ENCODE measurements at places on chromosomes 12 and 14.

GRCh38 chr12:88944397-88944796 lies 364.1 kb upstream of the KITLG start:
- no peak for DNase-seq

DNA sequence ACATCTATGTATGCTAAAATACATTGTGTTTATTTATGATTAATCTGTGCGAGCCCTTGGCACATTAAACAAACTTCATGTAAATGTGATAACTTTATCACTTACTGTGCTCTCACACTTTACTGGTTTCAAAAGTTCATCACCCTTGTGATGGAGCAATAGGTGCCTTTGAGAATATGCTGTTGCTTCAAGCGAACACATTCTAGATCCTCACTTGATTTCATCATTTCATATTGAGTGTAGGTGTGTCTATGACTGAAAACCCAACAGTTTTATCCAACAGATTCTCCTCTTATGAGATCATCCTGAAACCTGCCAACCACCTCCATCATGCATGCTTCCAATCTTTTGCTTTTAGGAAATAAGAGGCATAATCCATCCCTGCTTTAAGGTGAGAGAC lies 854.4 kb downstream of the TMEM121 start:
- DNase-seq: no peak

DNA sequence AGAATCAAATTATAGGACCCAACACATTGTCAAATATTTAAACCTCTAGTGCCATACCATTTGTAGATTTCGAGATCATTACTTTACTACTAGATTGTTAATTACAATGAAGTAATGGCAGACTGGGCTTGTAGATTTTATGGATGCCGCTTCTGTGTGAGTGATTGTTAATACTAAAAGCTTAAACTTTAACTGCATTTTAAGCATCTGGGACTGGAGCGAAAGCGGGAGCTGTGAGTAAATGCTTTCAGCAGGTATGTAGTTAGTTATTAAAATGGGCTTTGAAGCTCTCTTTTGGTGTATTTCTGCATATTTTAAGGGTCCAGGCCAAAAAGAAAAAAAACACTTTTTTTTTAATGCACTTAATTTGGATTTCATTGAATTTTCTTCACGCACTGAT lies 519.3 kb downstream of the MED13L start:
- no peak for DNase-seq

DNA sequence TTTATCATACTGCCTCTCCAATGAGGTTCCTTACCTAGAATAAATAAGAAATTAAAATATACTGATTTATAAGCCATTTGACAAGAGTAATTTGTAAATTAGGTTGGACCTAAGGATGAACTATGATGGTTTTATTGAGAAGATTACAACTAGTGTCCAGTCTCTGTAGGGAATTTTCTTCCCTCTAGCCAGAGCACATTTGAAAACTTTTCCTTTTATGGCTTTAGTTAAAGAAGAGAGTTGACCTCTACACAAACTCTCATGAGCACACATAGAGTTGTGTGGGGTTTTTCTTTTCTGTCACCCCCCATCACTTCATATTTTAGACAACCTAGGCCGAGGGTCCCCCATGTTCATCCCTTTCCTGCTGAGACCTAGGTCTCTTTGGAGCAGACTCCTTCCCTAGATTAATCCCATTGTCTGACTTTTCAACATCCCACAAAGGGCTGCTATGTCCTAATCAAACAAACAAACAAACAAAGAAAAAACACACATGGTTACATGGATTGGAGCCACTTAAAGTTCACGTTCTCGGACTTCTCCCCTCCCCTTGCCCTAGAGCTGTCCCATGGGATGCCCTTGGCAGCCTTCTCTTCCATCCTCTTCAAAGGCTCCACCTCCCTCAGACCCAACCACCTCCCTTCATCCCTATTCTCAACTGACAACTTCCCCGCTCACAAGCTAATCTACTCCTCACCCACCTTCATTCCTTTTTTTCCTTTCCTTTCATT lies 40.7 kb downstream of the GPR135 start:
- no peak for DNase-seq
